Activated CD4-positive, alpha-beta T cell treated with anti-CD3 and anti-CD28 coated beads, Interleukin-2, amount 10 ng/mL, durations not matched to agents 24 days and 14 days (primary cell): ENCODE measurements at places on chromosomes 2 and 18. TPM values are rescaled to one million over a fixed set of nuclear protein-coding genes. Genes with fewer than 3 reads are reported as not detected.

The RETREG2 gene
- 54.1 and 57.4 TPM in 2 replicates for total RNA-seq

The GAL3ST2 gene
- total RNA-seq, result 0.52 and 1.2 TPM in 2 replicates

The CD302 gene
- total RNA-seq, result 0.54 and 0.72 TPM in 2 replicates

The CYP1B1 gene
- 12.2 and 13.7 TPM in 2 replicates for total RNA-seq

The DSG4 gene
- not detected in 2 replicates for total RNA-seq

The NYAP2 gene
- not detected in 2 replicates for total RNA-seq

The LBX2 gene
- 0.36 and 0.40 TPM in 2 replicates for total RNA-seq

The FAM161A gene
- 3.8 and 4.5 TPM in 2 replicates for total RNA-seq

The ELOA2 gene
- not detected in 2 replicates for total RNA-seq

The SRBD1 gene
- 14.5 and 18.9 TPM in 2 replicates for total RNA-seq

The SLC30A3 gene
- total RNA-seq, result 1.4 and 2.2 TPM in 2 replicates

The SLC9A4 gene
- total RNA-seq, result 0.07 and 0.12 TPM in 2 replicates

The E2F6 gene
- total RNA-seq, result 20.3 and 22.9 TPM in 2 replicates

The CAB39 gene
- total RNA-seq, result 166 and 168 TPM in 2 replicates

The LYG2 gene
- not detected in 2 replicates for total RNA-seq

The SERPINB2 gene
- not detected in 2 replicates for total RNA-seq

The CCL20 gene
- total RNA-seq, result 3.2 and 4.4 TPM in 2 replicates

The ALLC gene
- not detected in 2 replicates for total RNA-seq

The SNTG2 gene
- 0.14 TPM in 1 of 2 replicates, not detected in the other for total RNA-seq

The NLRC4 gene
- 0.19 and 0.24 TPM in 2 replicates for total RNA-seq

The RNU2-63P gene
- total RNA-seq, result 34.0 and 34.9 TPM in 2 replicates

The SOX11 gene
- total RNA-seq, result not detected in 2 replicates

The TMEM169 gene
- total RNA-seq, result 0.51 and 0.97 TPM in 2 replicates

The FAM210A gene
- 37.2 and 42.3 TPM in 2 replicates for total RNA-seq

The FAM228B gene
- 3.2 and 4.7 TPM in 2 replicates for total RNA-seq

The POTEE gene
- 1.4 and 2.0 TPM in 2 replicates for total RNA-seq

The SPR gene
- 12.6 and 12.8 TPM in 2 replicates for total RNA-seq

The MAL gene
- 166 and 167 TPM in 2 replicates for total RNA-seq

The COBLL1 gene
- total RNA-seq, result not detected in 2 replicates

The OSBPL1A gene
- 3.1 and 3.5 TPM in 2 replicates for total RNA-seq
